ENCODE measurements at places on chromosomes 7 and 10.

- DNase-seq: peak; percentile 7
Observed at GRCh38 chr7:101058355-101058754, 26.9 kb upstream of the TRIM56 start.

GRCh38 chr10:36181426-36182178, 539.5 kb upstream of the FZD8 start:
- DNase-seq: peak; percentile 31

- DNase-seq: no peak
Observed at GRCh38 chr10:17891435-17891834, 60.3 kb upstream of the SLC39A12 start.

DNA sequence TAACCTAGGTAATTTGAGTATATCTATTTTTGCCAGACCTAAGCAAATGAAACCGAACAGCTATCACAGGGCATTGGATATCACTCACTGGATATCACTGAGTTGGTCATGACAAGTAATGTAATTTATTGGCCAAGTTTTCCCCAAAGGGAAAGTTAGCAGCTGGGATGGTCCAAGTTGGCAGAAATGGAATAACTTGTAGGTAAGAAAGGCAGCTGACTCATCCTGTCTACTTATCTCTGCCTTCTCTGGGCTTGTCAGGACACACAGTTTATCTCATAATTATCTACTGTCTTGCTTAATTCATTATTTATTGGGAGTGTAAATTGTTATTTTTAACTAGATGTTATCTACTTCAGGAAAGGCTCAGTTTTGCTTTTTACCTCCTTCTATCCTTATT, 502.0 kb upstream of the DPP6 start:
- no peak for DNase-seq

- no peak for DNase-seq
Observed at GRCh38 chr10:48285710-48286109, 11.2 kb upstream of the FRMPD2 start.

- DNase-seq: peak; percentile 11
Observed at GRCh38 chr7:66952343-66953043, 31.5 kb downstream of the TMEM248 start.

DNA sequence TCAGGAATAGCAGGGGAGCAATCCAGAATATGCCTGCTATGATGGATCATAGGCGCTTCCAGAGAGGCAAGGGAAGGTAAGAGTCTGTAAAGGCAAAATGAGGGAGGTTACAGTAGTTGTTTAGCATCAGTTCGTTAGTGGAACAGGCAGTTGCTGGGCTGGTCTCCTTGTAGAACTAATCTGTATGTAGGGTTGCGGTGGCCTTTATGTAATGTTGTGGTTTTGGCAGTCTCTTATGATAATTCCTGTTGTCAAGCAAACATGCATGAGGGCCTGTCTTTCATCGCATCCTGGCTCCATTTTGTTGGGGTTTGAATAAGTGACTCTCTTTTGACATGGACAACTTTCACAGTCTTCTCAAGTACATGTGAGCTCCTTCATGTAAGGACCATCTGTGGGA, 427.8 kb upstream of the LRGUK start:
- no peak for DNase-seq

DNA sequence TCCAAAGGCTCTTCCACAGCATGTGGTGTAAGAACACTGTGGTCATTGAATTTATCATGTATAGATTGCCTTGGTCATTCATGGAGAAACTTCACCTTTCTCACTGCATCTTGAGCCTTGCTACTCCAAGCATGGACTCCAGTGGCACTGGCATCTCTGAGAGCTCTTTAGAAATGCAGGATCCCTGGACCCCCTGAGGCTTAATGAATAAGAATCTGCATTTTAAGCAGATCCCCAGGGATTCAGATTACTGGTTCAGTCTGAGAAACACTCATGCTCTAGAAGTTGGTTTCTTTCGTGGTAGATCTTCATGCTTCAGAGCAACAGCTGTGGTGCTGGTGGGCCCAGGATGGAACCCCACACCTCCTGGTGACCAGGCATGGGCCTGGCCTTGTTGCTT, 63.2 kb downstream of the CFAP58 start:
- DNase-seq: no peak

DNA sequence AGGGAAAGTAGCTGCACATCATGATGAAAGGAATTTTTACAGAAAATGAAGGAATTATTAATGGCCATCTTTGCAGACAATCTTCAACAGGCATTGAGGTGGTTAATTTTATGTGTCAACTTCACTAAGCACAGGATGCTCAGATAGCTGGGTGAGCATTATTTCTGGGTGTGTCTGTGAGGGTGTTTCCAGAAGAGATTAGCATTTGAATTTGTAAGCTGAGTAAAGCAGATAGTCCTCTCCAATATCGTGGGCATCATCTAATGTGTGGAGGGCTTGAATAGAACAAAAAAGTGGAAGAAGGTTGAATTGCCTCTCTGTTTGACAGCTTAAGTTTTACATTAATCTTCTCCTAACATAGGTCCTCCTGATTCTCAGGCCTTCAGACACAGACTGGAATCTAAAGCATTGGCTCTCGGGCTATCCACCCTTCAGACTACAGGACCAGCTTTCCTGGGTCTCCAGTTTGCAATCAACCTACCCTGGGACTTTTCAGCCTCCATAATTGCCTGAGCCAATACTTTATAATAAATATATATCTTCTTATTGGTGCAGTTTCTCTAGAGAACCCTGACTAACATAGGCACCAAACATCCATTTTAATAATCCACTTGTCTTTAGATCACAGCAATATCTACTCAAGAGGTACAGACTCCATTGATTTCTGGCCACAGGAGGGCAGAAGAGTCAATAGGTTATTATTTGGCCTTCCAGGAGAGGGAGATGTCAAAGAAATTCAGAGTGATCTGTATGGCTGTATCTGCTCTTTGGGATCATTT, 10.5 kb upstream of the CRPPA start:
- no peak for DNase-seq

GRCh38 chr7:151205730-151206129, 4.6 kb downstream of the H2BK1 start:
- DNase-seq: no peak

DNA sequence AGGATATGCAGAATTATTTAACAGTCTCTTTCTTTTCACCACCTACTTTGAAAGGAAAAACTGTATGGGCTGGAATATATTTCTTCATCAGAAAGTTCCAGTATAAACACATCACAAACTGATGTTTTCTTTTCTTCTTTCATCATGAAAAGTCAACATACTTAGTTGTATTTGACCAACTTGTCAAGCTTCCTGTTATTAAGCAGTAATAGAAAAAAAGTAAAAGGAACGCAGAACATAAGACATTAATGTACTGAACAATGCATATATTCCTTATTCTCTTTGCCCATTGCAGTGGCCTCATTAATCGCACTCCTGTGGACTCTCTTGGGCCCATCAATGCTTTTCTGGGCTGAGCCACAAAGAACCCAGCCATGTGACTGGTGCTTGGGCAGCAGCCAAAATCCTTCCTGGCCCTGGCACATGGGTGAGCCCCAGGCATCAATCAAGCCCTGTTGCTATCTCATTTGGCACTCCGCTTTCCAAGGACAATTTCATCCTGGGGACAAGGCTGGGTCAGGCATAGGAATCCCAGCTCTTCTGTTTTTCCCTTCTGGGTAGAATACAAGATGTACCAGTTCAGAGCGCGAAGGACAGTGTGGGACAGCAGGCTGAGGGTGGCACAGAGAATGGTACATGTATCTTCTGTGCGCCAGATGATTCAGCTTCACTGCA, 42.3 kb downstream of the RHOBTB1 start:
- no peak for DNase-seq

- DNase-seq: no peak
Observed at GRCh38 chr7:136030867-136031318, 53.7 kb upstream of the MTPN start.

GRCh38 chr10:50619882-50620281, 3.9 kb downstream of the SGMS1 start:
- DNase-seq: no peak

DNA sequence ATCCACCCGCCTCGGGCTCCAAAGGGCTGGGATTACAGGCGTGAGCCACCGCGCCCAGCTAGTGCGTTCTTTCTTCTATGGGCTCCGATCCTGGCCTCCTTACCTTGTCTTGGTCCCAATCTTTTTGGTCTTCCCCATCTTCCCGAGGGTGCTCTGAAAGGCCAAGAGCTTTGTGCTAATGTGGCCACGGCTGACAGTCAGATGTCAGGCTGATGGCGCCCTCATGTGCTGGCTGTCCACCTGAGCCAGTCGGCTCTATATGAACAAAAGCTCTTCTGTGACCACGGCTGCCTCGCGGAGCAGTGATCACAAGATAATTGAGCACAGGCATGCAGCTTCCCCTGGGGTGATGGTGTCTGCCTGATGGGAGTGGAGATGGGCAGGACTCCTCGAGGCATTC, 11.0 kb upstream of the AHCYL2 start:
- no peak for DNase-seq

DNA sequence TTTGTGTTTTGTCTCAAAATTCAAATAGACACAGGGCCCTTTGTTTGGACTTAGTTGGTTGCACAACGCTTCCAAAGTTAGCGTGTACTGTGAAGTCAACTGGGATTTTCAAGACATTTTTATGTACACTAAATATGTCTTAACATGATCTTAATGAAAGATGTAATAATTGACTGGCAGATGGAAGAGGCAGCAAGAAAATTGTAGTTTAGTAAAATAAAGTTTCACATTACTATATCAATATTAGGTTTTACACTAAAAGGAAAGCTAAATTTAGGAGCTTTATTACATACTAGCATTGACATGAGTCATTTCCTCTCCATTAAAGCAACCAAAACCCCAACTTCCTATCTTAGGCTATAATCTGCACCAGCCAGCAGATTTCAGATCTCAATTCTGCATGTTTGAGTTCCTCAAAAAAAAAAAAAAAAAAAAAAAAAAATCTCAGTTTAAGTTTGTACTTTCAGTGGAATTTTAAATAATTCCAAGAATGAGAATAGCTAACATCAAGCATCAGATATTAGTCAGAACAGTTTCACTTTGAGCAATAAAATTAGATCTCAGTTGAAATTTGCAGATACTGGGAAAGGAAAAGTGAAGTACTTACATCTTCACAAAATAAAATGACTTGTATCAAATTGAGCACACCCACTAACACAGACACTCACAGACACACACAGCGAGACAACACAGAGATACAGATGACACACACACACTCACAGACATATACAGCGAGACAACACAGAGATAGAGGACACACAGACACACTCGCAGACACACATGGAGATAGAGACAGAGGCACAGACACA, 346.6 kb upstream of the KLF6 start:
- peak; percentile 71 for DNase-seq

- DNase-seq: peak; percentile 28
Observed at GRCh38 chr10:23370106-23370505, 25.5 kb upstream of the C10orf67 start.

- no peak for DNase-seq
Observed at GRCh38 chr10:51716981-51717380, 17.6 kb upstream of the CSTF2T start.

- peak; percentile 86 for DNase-seq
Observed at GRCh38 chr10:91163869-91164474, 56.5 kb upstream of the PCGF5 start.

GRCh38 chr7:636396-636795, 90.1 kb upstream of the DNAAF5 start:
- DNase-seq: no peak

DNA sequence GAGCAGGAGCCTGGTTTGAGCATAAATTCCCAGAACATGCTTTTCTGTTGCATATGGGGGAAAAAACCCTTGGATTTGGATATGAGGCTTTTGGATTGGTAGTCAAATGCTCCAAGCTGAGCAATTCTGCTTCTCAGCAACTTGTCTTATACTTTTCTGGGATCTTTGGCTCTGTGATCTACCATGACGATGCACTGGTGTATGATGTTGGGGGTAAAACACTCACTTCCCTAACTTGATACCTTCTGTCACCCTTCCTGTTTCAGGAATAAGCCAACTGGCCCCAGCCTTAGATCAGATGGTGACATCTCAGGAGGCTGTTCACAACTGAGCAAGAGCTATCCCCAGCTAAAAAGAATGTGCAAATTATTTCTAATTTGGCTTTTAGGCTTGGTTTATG, 13.1 kb upstream of the CPA4 start:
- no peak for DNase-seq

DNA sequence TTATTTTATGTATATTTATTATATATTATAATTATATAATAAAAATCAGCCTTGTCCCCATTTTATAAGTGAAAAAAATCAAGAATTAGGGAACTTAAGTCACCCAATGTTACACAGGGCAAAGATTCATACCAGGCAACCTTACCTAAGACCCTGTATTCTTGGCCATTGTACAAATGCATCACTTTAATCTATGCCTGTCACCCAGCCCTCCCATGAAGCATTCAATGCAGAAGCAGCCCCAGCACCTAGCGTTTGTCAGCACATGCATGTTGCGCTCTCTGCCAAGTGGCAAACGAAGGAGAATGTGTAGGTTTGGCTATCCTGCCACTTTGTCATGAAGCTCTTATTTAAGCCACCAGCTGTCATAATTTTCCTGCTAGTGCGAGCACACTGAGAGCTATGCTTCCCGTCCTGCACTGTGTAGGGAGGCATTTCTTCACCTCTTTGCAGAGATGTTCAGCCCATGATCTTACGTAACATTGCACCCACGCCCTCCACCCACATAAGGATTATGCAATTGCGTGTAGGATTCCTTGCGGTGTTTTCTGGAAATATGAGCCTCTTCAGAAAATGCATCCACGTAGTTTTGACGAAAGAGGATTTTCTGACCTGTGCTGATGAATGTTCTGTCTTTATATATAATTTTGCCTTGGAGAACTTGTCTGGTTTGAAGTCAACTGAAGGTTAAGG, 7.7 kb upstream of the COBL start:
- peak; percentile 35 for DNase-seq

DNA sequence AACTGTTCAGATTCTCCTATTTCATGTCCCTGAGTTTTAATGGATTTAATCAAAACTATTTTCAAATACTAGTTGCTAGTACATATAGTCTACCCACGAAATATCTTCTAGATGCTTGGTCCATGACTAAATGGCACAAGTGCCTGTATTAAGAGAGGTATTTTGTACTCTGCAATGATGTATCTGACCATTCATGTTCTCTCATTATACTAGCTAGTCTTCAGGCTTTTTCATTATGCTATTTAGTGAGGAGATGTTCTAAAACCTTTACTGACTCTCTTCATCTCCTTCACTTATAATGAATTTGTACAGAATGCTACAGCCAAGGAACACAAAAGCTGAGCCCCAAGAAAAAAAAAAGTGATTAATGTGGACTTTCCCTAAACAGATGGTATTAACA, 222.5 kb downstream of the AHR start:
- no peak for DNase-seq
